EH (cell line): ENCODE measurements at places on chromosomes 7 and 10.

DNA sequence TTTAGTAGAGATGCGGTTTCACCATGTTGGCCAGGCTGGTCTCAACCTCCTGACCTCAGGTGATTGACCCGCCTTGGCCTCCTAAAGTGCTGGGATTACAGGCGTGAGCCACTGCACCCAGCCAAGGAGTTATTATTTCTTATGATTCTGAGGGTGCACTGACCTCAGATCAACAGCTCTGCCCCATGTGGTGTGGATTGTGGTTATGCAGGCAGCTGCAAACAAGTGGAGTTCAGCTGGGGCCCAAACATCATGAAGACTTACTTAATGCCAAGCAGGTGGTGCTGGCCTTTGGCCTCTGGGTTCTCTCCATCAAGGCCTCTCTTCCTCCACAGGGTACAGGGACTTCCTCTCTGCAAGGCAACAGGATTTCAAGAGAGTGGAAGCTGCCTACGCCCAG is 45.1 kb upstream of the OPTN start:
- DNase-seq, result no peak

- DNase-seq, result no peak
These were observed 401.7 kb downstream of the EXOC4 start for GRCh38 chr7:133654547-133654946.

DNA sequence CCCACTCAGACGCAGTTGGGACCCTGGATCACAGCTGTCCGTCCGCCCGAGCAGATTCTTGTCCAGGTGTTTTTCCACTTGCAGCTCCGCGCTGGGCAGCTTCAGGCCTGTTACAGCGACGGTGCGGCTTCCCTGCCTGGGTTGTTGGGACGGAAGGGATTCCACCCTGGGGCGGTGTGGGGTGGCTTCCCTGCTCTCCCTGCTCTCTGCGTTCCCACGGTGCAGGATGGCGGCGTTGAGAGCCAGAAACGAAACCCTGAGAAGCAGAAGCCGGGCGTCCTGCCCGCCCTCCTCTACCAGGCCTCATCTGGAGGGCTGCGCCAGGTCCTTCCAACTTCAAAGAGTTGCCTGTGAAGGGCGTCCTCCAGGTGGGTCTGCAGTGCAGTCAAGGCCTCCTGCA is 194.4 kb downstream of the ADARB2 start:
- no peak for DNase-seq

- no peak for DNase-seq
These were observed 75.9 kb downstream of the SH2D4B start for GRCh38 chr10:80613466-80614170.

DNA sequence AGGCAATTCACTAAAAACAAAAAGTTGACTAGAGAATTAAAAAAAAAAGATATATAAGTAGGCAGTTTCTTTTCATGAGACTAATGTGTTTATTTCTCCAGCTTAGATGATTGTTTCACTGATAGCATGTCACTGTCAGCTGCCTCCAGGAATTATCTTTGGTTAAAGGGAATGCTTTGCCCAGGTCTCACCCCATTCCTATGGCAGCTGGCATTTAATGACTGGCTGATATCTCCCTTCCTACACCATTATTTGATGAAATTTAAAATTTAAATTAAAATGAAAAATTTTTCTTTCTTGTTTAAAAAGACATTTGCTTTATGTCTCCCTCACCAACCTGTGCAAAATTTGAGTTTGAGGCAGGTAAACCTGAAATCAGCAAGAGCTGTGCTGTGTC is 214.5 kb upstream of the PRSS1 start:
- no peak for DNase-seq

GRCh38 chr7:96614154-96614867 is 95.3 kb downstream of the SEM1 start:
- DNase-seq, result no peak

DNA sequence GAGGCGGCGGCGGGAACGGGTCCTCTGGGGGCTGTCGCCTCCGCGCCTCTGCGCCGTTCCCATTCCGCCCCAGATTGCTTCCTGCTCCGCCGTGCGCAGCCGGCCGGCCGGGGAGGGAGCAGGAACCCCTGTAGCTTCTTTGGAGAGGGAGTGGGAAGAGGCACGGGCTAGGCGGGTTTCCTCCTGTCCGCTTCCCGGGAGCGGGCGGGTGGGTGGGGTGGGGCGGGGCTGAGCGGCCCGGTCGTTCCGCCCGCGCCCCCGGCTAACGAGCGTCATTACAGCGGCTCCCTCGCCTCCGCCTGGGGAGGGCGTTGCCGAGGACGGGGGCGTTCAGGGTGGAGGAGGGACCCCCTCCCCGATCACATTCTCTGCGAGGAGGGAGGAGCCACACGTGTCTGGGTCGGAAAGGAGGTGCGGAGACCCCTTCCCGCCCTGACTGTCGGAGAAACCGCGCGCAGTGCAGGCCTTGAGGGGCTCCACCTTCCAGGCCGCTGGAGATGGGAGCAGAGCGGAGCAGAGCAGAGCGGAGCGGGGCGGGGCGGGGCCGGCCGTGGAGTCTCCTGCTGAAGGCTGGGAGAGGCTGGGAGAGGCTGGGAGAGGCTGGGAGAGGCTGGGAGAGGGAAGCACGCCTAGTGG is 39.7 kb downstream of the AGAP3 start:
- no peak for DNase-seq

DNA sequence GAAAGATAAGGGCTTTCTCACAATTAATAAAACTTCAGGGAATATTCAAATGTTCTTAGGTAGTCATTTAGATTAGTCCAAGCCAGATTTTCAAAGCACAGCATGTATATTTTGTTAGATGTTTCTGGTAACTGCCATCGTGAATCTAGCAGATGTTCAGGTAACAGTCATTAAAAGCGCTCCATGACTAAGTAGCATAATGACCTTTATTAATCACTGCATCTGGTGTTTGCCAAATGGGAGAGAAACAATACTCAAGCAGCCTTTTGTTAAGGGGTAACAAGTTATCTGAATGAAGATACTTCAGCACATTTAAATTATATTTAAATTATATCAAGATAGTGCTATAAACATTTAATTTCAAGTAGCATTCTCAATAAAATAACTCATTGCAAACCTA is 47.5 kb downstream of the USP6NL start:
- no peak for DNase-seq
